ENCODE measurements at places on chromosomes 5 and 9.

DNA sequence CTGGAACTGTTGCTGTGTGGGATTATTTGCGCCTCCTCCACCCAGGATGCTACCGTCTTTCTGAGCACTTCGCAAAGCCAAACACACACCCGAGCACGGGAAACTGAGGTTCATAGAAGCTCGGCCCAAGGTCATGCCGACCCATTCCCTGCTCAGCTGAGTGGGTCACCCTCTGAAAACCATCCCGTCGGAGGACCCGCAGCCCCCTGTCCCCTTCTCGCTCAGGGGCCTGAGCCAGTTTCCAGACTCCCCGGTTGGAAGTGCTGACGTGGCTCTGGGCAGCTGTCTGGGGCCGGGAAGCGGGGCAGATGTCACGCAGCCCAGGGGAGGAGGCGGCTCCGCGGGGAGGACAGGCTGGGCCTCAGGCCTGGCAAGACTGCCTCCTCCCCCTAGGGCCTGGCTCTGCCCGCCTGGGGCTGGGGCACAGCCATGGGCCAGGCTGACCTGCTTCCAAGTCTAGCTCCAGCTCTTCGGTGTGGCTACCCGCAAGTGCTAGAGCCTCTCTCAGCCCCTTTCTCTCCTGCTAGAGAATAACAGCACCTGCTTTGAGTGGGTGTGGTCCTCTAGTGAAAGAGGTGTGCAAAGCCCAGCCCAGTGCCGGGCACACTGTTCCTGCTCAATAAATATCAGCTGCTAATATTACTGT is 9.9 kb upstream of the CXXC5 start:
- DNase-seq = no peak

- DNase-seq = no peak
Observed at GRCh38 chr5:173679909-173680630, 63.6 kb upstream of the BOD1 start.

- DNase-seq = no peak
Observed at GRCh38 chr9:104386013-104386412, 118.0 kb upstream of the OR13F1 start.

GRCh38 chr5:100539519-100539918 is 4.3 kb downstream of the FAM174A start:
- no peak for DNase-seq

GRCh38 chr5:60514152-60514551 is 185.8 kb downstream of the DEPDC1B start:
- DNase-seq = no peak

- no peak for DNase-seq
Observed at GRCh38 chr9:93320591-93321219, 130.8 kb upstream of the FAM120A start.
